ENCODE measurements at places on chromosomes 1 and 21.

DNA sequence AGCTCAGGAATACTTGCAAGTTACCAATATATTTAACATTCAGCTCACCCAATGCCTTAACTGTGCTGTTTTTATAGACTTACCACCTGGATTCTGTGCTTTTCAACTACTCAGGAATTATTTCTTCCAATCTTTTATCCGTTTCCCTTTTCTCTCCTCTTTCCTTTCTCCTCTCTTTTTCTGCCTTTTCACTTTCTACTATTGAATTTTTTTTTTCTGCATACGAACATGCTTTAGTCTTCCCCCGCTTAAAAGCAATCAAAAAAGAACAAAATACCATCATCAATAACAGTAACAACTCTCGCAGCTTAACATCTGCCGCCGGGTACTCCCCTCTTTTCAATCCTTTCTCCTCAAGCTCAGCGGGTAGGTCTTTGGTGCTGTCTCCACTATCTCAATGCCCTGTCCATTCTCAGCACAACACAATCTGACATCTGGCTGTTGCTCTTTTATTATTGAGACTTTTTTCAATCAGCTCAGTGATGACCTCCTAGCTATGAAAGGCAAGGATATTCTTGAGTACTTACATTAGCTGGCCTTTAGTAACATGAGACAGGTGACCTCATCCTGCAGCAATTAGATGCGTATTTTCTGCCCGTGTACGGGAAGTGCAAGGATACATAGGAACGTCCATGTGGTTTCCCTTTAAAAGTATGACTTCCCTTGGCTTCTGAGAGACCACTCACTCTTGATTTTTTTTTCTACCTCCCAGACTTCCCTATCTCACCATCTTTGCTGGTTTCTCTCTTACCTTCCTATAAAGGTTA lies 40.2 kb upstream of the SIPA1L2 start:
- DNase-seq = no peak

- DNase-seq = no peak
These were observed 32.1 kb upstream of the PAXBP1 start for GRCh38 chr21:32803651-32804050.

DNA sequence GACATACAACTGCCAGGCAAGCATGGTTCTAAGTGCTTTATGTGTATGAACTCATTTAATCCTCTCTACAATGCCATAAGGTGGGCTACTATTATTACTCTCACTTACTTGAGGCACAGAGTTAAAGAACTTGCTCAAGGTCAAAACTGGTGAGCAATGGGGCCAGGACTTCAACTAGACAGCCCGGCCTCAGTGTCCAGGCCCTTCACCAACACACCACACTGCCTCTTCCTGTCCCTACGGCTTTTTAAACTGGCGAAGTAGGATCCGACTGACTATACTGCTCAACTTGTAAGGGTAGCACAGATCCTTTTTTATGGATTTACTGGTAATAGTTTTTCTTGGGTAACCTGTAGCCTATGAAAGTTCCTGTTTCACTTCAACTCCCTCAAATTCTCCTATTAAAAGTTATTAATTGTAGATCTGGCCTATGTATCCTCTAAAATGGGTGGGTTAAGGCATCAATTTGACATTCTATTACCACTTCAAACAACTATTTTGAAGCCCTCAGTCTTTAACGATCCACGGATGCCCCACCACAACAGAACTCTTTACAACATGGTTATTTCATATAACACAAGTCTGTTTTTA lies 4.3 kb downstream of the ERRFI1 start:
- peak; percentile 59 for DNase-seq

DNA sequence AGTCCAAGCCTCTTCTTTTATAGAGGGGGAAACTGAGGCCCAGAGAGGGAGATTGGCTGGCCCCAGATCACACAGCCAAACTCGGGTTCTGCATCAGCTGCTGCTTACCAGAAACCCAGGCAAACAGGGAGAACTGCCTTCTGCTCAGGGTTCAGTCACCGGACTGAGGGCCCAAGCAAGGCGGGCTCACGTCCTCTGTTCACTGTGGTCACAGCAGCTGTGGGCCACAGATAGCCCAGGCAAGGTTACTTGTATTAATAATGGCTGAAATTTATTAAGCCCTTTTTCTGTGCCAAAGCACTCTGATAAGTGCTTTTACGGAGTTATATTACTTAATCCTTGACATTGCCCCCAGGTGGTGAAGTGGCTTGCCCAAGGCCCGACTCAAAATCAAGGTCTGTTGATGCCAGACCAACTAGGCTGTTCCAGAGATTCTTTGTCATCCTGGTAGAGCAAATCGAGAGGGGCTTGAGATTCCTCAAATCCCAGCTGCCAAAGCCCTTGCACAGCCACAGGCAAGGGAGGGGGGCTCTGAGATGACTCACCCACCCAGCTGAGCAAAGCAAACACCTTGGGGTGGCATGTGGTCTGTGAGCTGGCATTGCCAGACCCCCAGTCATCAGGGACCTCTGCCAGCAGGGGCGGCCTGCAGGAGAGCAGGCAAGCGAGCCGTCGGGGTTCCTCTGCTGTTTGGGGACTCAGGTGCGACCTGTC lies 36.5 kb downstream of the EPHB2 start:
- DNase-seq = no peak

DNA sequence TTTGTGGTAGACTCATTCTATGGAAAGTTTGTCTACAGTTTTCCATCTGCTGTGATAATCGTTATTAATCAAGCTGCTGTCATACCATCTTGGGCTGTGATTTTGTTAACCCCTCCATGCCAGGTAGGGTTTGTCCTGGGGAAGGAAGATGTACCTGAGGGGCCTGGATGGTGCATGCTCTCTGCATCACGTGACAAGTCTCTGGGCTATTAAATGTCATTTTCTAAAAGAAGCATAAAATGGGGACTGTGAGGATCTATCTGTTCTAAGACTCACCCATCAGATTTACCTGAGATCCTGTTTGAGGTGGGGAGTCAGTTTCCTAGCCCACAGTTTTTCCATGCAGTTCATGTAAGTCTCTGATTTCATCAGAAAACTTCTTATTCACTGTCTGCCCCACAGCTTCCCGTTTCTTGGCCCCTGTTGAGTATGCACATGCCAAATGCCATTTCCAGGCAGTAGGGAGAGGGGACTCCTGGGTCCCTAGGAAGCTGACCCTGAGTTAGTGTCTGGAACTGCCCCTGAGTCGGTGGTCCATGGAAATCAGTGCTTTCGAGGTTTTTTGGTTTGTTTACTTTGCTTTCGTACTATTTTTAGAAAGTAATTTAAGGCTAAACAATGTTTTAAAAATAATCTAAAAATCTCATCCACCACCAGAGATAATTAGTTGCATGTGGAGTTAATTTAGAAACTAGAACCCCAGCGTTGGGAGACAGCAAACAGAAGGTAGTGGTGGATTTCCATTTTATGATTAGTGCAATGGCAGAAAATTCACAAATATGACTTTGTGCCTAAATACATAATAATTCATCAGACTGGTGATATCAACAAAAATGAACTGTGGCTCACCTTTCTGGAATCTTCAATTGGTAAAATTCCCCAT lies 46.7 kb downstream of the ZBTB18 start:
- no peak for DNase-seq

GRCh38 chr1:28965271-28965870 lies 51.0 kb downstream of the EPB41 start:
- no peak for DNase-seq

- no peak for DNase-seq
These were observed 2.2 kb downstream of the VAMP4 start for GRCh38 chr1:171739656-171740055.

- no peak for DNase-seq
These were observed 556.5 kb downstream of the PTBP2 start for GRCh38 chr1:97277891-97278654.

DNA sequence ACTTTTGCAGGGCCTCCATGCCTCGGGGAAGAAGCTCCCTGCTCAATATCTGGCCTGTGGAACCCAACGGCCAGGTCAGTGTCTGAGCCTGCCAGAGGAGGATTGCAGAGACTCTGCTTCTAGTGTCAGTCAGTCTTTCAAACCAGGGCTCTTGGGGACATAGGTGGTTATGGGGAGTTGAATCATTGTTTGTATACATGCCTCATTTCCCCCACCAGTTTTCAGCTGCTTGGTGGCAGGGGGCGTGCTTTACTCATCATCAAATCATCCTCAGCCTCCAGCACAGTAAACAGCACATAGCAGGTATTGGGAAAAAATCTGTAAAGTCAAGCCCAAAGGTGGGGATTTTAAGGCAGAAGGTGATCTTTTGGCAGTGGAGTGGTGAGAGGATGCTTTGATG lies 17.4 kb upstream of the FAM89A start:
- no peak for DNase-seq

DNA sequence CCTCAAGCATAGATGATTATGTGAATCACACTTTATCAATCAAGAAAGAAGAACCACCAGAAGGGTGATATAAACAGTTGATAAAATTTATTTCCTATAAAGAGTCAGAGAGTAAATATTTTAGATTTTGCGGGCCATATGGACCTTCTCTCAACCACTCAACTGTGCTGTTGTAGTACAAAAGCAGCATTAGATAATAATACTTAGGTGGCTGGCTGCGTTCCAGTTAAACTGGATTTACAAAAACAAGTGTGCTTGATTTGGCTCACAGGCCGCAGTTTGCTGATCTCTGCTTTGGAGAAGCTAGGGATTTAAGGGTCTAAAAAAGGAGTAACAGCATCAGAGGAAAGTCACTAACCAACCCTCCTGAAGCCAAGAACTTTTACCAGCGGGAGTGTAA lies 1406.0 kb downstream of the KCNT2 start:
- DNase-seq = no peak

- no peak for DNase-seq
These were observed 3.7 kb upstream of the PEX11B start for GRCh38 chr1:145922266-145922665.

- no peak for DNase-seq
These were observed 643.0 kb downstream of the KIF26B start for GRCh38 chr1:245797592-245798348.

GRCh38 chr1:60283690-60284089 lies 210.1 kb upstream of the C1orf87 start:
- DNase-seq = peak; percentile 41

DNA sequence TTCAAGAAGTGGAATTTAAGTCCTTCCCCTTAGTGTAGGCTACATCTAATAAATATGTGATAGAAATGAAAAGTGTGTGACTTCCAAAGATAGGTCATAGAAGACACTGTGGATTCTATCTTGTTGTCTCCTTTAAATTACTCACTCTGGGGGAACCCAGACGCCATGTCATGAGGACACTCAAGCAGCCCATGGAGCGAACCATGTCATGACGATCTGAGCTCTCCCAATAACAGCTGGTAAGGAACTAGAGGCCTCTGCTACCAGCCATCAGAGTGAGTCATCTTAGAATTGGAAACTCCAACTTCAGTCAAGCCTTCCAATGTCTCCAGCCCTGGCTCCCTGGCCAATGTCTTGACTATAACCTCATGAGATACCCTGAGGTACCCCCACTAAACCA lies 6.3 kb downstream of the COA7 start:
- no peak for DNase-seq

- DNase-seq = no peak
These were observed 10.6 kb upstream of the TRIM33 start for GRCh38 chr1:114521396-114522263.

- peak; percentile 21 for DNase-seq
These were observed 1.2 kb downstream of the FGGY start for GRCh38 chr1:59298026-59298583.

GRCh38 chr1:35762141-35762540 lies 7.6 kb downstream of the CLSPN start:
- no peak for DNase-seq

DNA sequence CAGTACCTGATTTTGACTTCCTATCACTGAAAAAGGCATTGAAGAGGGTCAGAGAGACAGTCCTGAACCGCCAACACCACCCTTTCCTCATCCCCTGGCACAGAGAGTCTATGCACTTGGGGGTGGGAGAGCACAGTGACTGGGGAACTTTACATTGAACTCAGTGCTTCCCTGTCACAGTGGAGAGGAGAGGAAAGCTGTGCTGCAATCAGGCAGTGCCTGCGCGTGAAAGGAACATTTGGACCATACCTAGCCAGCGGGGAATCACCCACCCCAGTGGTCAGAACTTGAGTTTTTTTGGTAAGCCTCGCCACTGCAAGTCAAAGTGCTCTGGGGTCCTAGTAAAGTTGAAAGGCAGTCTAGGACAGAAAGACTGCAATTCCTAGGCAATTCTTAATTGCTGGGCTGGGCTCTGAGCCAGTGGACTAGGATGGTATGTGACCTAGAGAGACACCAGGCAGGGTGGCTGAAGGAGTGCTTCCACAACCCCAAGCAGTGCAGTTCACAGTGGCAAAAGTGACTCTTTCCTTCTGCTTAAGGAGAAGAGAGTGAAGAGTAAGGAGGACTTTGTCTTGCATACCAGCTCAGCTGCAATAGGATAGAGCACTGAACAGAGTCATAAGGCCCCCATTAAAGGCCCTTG lies 9.4 kb upstream of the HENMT1 start:
- no peak for DNase-seq

- DNase-seq = peak; percentile 54
These were observed 693 bp downstream of the RAB4A start for GRCh38 chr1:229271448-229272159.

GRCh38 chr1:239677362-239677761 lies 291.0 kb downstream of the CHRM3 start:
- no peak for DNase-seq

DNA sequence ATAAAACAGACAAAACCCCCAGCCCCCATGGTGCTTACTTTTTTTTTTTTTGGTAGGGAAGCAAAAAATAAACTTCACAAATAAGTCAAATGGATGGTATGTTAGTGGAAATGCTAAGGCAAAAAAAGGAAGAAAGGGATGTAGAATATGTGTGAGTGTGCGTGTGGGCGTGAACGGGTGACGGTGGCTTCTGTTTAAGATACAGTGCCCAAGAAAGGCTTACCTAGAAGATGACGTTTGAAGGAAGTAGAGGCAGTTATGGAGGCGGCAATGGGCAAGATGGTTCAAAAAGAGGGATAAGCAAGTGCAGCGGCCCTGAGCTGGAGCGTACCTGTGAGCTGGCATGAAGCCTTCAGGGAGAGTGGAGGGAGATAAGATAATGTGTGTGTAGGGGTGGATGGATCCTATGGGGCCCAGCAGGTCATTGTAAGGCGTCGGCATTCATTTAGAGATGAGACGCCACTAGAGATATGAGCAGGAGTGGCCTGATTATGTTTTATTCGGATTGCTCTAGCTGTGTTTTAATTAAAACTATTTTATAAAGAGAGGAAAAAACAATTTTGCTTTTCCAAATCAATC lies 19.9 kb downstream of the LEPR start:
- no peak for DNase-seq

DNA sequence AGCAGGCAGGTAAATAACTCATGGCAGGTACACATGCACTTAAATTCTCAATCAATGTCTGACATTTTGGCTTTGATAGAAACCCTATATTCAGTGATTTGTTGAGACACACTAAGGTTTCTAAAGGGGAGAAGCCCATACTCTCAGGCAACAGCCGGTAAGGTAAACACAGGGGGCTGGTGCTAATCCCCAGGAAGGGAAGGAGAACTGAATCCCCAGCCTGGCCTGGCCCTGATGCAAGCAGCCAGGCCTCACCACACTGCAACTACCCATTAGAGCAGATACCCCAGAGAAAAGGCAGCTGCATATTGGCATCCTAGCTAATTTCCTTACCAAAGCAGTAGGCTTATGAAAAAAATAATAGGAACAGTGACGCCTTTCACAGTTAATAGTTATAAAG lies 116.5 kb upstream of the LRRC7 start:
- DNase-seq = no peak

GRCh38 chr1:242641461-242641860 lies 117.0 kb upstream of the PLD5 start:
- no peak for DNase-seq
